ENCODE measurements at places on chromosomes 4 and X.

DNA sequence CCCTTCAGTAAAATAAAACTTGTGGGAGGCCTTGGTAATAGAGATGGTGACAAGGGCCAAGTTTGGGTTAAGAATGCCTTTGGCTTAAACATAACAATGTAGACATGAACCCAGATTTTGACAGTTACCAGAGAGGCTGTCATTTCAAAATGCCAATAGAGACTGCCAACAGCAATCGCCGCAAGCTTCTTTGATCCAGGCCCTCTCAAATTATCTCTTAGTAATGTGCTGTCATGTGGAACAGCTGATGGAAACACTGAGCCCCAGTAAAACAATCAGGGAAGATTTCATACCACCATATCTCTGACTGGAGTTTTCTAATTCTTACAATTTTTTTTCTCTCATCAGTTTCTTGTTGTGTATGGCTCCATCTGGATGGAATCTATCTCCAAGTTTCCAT is 80.5 kb downstream of the ZNF330 start:
- DNase-seq: peak; percentile 8

- DNase-seq: peak; percentile 3
Observed at GRCh38 chr4:95363966-95364365, 184.8 kb downstream of the UNC5C start.

DNA sequence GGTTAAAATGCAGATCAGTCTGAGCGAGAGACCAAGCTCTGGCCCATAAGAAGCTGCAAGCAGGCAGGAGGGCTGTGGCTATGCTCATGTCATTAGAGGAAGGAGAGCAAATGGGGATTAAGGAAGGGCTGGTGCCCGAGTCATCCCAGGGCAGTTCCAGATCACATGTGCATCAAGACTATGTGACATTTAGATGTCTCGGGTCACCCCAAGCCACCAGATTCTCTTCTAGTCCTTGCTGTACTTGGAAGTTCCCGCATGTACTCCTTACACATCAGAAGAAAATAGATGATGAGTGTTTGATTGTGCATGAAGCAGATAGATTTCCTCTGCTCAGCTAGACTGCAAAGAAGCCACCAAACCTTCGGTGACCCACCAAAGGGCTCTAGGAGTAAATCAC is 42.1 kb upstream of the KLHL34 start:
- DNase-seq: no peak

DNA sequence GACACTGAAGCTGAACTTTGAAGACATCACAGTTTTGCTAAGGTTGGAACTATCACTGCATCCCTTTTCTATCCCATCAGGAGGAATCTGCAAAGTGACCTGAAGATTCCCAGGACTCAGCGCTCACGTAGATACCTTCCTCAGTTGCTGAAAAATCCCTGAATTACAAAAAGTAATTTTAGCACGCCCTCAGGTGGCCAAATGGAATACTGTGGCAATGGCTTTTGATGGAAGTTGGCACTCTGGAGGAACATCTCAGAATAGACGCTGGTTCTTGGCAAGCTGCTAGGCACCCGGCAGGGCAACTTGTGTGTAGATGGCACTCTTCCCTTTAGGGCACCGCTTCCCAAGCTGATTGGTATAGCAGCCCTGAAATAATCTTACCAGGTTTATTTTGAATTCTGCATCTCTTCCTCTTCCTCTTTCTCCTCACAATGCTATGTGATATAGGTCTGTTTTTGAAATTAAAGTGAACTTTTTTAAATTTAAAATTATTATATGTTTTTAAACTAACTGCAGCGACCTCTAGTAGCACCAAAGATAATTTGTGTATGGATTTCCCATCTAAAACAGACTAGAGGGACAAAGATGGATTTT is 16.3 kb upstream of the ESX1 start:
- DNase-seq: peak; percentile 60

DNA sequence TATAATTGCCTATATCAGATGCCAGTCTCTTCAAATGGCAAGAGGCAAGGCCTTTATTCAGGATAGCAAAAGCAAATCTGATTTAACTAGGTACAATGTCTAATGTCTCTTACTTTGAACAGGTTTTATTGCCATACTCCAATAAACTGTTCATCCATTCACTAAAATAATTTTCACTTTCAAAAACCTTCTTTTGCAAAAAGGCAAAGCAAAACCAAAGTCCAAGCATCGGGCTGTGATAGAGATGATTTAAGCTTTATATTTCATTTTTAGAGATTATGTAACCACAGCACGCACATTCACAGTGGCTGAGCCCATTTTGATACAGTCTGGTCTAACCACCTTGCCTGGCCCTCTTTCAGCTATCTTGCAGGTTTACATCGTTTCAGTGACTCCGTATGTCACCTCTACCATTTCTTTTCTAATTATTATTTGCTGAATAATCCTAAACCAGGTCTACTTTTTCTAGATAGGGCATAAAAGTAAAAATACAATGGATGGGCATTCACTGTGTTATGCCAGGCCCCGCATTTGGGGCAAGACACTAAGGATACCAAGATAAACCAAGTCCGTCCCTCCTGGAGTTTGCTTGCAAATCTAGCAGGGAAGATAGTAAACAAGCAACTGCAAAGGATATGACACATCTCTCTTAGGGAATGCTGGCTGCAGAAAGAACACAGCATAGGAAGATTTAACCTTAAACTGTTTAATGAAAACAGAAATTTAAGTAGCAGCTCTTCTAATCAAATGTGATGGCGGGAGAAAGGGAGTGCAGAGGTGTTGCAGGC is 1.8 kb downstream of the CASP3 start:
- no peak for DNase-seq

DNA sequence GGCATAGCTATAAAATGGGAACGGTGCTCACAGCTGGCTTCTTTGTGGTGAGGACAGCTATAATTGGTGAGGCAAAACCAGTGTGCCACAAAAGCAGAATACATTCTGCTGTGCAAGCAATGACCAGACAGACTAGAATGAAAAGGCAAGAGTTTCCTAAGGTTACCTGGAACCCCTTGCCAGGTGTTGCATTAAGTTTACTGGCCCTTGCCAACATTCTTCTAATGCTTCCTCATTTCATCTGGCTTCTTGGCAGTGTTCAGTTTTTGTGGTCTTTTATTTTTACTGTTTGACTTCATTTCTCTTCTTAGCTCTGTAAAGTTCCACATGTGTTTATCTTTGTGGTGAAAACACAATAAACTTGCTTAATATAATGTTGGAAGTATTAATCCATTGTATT is 131.4 kb downstream of the PTTG2 start:
- no peak for DNase-seq

- DNase-seq: no peak
Observed at GRCh38 chr4:6539009-6539764, 35.8 kb upstream of the MAN2B2 start.

Data from muscle of leg (tissue), 16 donors.